ENCODE measurements at places on chromosomes 3 and 15. TPM values are rescaled to one million over a fixed set of nuclear protein-coding genes. Genes with fewer than 3 reads are reported as not detected.

DNA sequence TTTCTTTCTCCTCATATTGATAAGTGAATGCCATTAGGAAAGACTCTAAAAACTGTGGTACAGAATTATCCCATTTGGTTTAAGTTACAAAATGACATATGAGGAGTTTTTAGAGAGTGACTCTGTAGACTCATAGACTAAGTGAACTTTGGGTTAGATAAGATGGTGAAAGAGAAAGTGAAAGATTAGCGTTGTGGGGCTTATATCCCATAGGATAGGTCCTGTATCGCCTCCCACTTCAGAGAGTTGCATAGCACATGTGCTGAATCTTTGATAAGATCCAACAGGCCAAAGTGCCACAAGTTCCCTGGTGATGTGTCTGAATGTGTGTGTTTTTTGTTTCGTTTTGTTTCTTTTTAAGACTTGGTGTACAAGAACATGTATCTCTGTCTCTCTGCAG, 666.9 kb downstream of the MECOM start:
- no peak for DNase-seq

Gene EIF4E3
- 49.0 TPM for total RNA-seq

GRCh38 chr3:111621535-111621934, 26.4 kb upstream of the ZBED2 start:
- no peak for DNase-seq

DNA sequence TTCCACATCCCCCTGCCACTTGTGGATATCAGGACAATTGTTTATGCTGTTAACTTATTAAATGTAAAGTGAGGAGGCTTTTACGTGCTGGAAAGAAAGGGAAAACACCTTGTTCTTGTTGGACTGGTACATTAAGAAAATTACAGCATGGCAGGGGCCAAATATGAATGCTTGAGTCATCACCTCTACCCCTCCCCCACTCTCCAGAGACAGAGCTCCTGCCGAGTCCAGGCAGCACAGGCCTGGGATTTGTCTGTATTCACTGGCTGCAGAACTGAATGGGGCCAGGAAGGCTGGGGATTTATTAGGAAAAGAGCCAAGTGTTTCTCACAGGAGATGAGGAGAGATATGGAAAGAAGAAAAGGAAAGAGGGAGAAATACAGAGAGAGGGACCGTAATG, 308.9 kb downstream of the EPHB1 start:
- DNase-seq = no peak

- DNase-seq = no peak
Measured at GRCh38 chr3:76652524-76652923, 387.4 kb upstream of the ROBO2 start.

Gene GXYLT2
- total RNA-seq = 14.3 TPM

DNA sequence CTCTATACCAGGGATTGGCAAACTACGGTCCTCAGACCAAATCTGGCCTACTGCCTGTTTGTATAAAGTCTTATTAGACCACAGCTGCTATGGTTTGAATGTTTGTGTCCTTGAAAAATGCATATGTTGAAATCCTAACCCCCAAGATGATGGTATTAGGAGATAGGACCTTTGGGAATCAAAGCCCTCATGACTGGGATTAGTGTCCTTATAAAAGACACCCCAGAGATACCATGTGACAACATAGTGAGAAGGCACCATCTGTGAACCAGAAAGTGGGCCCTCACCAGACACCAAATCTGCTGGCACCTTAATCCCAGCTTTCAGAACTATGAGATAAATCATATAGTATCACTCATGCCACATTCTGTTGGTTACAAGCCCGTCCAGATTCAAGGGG, 7.4 kb downstream of the HMCES start:
- DNase-seq = no peak

- DNase-seq = no peak
Measured at GRCh38 chr3:115800489-115801075, 177.3 kb downstream of the GAP43 start.

Gene TERC
- 3.1 TPM for total RNA-seq

DNA sequence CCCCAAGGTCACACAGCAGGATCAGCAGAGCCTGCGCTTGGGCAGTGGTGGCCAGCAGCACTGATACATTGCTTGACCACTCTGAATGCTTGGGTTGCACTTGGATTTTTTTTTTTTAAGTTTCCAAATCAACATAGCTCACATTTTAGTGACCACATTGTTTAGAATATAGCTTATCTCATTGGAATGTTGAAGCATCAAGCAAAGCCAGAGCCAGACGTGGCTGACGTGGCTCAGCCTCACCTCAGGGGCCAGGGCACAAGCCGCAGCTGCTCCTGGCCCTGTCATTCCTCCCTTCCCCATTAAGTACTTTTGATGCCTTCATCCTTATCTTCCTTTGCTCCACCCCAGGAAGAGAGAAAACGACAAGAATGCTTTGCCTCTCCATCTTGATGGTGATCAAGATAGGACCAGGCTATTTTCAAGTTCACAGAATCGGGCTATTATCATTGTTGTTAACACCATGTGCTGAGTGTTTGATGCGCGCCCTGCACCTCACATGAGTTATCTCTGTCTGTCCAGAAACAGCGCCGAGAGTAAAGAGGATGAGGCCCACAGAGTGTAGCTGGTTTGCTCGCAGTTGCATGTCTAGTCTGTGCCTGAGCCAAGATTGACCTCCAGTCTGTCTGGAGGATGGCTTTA, 75.8 kb downstream of the AAGAB start:
- no peak for DNase-seq

Gene MAP1A
- total RNA-seq = 36.8 TPM

DNA sequence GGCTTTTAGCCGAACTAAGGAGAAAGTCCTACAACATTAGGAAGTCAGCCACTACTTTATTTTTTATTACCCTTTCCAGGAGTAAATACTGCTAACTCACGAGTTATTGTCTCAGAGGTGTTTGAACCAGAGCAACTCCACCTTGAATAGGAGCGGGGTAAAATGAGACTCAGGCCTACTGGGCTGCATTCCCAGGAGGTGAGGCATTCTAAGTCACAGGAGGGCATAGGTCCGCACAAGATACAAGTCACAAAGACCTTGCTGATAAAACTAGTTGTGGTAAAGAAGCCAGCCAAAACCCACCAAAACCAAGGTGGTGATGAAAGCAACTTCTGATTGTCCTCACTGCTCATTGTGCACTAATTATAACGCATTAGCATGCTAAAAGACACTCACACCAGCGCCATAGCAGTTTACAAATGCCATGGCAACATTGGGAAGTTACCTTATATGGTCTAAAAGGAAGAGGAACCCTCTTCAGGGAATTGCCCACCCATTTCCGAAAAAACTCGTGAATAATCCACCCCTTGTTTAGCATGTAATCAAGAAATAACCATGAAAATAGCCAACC, 555.9 kb downstream of the IGSF11 start:
- DNase-seq = no peak

Gene SEMA3G
- 13.5 TPM for total RNA-seq

GRCh38 chr3:171001957-171002694, 24.4 kb downstream of the SLC2A2 start:
- no peak for DNase-seq

DNA sequence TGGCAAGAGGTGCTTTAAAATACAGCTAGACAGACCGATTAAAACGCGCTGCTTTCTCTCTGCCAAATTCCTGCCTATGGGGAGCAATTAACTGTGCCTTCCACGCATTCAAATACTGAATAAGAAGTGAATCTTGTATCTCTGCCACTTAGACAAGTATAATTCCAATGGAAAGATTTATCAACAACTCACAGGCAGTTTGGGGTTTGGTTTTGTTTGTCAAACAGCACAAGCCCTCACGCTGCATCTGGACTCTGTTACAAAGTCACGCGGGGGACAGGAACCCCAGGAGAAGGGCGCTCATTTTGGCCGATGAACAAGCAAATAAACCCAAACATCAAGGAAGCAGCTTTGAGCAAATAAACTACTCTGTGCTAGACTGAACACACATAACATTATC, 61.8 kb upstream of the TMCO5A start:
- DNase-seq = no peak

Gene AMOTL2
- total RNA-seq = 48.2 TPM

Gene GNAT1
- total RNA-seq = not detected

- no peak for DNase-seq
Measured at GRCh38 chr15:95712785-95713184, 617.7 kb upstream of the NR2F2 start.

GRCh38 chr3:7520059-7520458, 659.1 kb downstream of the GRM7 start:
- no peak for DNase-seq

Gene ZDHHC3
- total RNA-seq = 58.2 TPM

Gene LRRC49
- 115 TPM for total RNA-seq

DNA sequence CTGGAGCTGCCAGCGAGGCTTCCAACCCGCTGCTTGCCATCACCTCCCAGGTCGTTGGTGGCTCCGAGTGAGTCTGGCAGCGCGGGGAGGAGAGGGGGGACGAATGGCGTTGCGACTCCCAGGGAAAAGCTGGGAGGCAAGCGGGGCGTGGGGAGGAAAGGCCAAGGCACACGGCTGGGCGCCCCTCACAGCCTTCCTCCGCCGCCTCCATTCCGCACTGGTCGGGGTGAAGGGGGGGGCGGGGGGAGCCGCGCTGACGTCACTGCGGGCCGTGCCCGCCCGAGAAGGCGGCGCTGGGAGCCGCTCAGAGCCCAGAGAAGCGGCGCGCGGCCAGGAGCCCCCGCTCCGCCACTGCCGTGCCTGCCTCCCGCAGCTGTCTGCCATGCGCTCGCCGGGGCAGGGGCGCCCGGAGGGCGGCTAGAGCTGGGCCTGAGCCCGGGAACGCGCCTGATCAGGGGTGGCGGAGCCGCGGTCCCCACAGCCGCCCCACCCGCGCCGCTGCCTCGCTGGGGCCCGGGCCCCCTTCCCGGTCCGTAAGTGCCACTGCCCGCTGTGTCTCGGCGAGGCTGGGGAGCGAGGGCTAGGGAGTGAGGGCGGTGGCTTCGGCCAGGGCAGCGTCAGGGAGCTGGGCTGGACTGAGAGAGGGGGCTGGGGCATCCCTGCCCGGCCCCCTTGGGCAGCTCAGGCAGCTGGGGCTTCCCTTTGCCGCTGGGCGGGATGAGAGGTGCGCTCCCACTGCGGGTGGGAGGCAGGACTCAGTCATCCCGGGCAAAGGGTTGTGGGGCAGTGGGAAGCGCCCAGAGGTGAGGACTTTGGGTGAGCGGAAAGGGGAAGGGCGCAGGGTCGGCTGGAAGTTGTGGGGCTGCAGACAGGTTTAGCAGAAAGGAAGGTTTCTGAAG, 27.8 kb upstream of the POLG start:
- no peak for DNase-seq

- no peak for DNase-seq
Measured at GRCh38 chr15:63401714-63402497, 20.3 kb upstream of the CA12 start.

DNA sequence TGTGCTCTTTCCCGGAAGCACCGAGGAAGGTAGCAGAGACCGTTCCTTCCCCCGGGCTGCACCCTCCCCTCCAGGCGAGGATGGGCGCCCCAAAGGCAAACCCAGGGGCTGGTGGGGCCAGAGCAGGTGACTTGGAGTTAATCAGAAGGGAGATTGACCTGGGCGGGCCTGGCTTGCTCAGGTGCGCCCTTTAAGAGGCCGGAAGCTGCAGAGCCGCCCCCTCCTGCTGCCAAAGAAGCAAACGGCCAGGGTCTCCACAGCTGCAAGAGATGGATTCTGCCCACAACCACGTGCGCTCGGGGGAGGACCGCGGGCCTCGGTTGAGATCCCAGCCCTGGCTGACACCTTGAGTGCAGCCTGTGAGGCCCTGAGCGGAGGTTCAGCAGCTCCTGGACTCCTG, 218.2 kb upstream of the NAALADL2 start:
- no peak for DNase-seq

DNA sequence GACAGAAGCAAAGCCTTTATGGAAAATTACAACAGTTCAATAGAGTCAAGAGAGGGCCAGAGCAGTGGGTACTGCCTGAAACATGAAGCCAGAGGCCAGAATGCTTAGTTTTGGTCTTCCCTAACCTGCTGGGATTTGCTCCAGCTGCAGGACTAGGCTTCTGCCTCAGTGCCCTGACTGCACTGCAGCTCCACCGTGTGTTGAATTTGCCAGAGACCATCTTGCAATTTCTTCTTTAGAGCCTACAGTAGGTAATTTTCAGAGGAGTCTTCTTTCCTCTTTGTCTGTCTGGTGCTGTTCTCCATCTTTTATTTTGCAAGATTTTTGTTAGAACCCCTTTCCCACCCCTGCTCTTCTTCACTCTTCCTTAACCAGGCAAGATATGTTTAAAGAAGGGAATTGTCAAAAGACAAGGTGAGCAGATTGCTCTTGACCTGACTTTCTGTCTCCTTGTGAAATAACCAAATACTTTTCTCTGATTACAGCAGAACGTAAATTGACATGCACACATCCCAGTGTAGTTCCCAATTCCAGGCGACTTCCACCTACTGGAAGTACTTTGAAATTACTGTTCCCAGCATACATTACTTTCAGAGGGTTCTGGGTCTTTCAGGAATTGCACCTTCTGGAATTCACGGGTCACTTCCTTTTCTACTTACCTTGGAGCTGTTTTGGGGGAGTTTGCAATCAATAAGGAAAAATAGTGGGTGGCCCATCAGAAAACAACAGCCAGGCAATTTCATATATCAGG, 161.2 kb downstream of the MINAR1 start:
- DNase-seq = no peak

DNA sequence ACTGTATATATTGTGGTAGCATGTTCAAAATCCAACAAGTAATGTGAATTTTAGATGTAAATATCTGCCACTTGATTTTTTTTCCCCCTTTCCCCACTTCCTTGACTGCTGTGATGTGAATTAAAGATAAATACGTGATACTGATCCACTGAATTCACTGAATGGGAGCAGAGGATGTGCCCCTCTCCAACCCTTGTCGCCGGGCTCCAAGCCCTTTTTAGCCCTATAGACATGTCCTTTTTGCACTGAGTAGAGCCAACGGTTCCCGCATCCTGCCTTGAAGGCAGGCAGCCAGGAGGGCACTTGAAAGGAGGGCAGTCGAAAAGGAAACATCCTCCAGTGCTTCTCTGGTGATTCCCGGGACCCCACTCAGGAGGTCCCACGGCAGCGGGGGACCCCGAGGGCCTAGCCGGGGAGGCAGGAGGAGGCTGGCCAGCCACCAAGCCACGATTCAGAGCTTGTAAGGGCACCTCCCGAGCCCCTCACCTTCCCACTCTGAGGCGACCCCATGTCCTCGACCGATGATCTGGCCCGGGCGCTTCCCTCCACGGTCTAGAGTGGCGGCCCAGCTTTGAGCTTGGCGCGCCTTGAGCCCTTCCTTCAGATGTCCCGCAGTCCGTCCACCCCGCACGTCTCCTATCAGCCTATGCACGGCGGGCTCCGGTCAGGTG, 901 bp upstream of the MANF start:
- DNase-seq = no peak

- no peak for DNase-seq
Measured at GRCh38 chr3:2266606-2267005, 167.9 kb downstream of the CNTN4 start.

GRCh38 chr15:80036071-80036470, 23.4 kb upstream of the ZFAND6 start:
- no peak for DNase-seq

- DNase-seq = no peak
Measured at GRCh38 chr15:57458356-57458781, 82.1 kb downstream of the CGNL1 start.

Gene ROPN1B
- total RNA-seq = 1.1 TPM
